ENCODE measurements at places on chromosomes 2 and 18.

- peak; percentile 82 for DNase-seq
These were observed 90.2 kb upstream of the DNAJC10 start for GRCh38 chr2:182625814-182626213.

- DNase-seq: no peak
These were observed 87.7 kb upstream of the LRP1B start for GRCh38 chr2:142218471-142218870.

DNA sequence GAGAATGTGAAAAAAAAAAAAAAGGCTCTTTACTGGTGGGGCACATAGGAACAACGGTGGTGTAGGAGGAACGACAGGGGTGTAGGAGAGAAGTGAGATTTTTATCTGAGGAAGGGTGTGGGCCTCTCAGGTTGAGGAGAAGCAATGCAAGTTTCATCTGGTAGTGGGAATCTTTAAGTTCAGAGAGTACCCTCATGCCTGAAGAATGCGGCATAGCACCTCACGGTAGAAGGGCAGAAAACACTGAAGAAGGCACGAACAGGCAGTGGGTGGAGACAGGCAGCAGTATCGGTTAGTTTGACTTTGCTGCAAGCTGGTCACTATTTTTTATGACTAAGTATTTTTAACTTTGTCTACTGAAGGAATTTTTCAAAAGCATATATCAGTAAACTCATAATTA is 52.2 kb upstream of the TSPYL6 start:
- no peak for DNase-seq

DNA sequence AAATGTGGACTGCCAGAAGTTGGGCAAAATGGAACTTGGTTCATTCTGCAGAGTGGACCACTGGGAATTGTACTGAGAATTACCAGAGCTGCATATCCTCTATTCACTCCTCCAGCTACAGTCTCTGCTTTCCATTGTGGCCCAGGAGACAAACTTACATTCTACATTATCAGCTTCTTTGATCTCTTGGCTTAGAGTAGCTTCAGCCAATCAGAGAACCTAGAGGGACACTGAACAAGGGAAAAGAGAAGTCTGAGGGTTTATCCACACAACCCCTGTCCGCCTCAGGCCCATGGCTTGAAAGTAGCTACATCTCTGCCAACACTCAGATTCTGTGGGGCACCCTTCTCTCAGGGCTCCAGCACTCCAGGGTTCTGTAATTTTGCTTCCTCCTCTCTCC is 251.1 kb downstream of the TRIB2 start:
- no peak for DNase-seq

- DNase-seq: no peak
These were observed 12.9 kb upstream of the GAL3ST2 start for GRCh38 chr2:241763551-241764274.

DNA sequence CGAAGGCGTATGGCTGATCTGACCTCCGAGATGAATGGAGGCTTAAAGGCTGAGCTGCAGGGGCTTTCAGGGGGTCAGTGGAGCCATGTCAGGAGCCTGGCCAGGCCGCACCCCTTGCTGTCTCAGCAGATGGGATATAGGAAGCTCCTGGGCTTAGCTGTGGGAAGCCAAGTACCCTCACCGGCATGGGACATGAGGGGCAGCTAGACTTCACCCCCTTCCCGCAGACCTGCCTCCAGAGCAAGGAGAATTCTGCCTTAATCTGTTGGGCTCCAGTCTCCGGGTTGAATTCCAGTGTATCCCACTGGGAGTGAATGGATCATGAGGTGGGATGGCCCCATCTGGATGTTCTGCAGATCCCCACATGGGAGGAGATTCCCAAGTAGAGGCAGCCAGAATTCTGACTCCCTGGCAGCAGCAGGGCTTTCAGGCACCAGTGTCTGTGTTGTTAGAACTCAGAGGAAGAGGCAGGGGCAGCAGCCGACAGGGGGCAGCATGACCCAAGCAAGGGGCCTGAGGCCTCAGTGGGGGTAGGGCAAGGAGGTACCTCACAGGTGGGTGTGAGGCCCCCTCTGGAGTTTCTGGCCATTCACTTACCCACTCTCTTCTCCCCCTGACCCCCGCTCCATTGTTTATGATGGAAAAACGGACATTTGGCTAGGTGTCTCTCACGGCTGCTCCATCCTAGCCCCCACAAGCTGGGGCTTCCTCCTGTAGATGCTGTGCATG is 19.1 kb downstream of the CAPG start:
- DNase-seq: no peak

DNA sequence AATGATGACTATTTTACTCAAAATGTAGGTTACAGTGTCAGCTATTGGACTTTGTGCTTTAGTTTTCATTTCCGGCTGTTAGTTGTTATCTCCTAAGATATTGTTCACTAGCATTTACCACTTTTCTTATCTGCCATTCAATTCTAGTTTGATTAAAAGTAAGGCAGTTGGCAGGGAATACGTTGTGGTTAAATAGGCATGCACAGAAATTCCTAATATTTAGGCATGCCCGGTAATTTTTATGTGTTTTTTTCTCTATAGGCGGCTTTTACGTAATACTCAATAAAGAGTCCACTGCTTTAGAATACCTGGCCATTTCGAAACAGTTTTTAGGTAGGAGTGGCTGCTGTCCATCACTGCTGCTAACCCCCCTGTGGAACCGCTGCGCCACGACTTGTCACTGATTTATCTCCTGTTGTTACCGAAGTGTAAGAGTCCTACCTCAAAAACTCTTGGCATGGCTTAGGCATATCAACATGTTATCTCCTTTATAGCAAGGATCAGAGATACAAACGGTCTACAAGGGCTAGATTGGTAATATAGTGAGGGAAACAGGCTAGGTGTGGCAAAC is 39.5 kb downstream of the BABAM2 start:
- no peak for DNase-seq

DNA sequence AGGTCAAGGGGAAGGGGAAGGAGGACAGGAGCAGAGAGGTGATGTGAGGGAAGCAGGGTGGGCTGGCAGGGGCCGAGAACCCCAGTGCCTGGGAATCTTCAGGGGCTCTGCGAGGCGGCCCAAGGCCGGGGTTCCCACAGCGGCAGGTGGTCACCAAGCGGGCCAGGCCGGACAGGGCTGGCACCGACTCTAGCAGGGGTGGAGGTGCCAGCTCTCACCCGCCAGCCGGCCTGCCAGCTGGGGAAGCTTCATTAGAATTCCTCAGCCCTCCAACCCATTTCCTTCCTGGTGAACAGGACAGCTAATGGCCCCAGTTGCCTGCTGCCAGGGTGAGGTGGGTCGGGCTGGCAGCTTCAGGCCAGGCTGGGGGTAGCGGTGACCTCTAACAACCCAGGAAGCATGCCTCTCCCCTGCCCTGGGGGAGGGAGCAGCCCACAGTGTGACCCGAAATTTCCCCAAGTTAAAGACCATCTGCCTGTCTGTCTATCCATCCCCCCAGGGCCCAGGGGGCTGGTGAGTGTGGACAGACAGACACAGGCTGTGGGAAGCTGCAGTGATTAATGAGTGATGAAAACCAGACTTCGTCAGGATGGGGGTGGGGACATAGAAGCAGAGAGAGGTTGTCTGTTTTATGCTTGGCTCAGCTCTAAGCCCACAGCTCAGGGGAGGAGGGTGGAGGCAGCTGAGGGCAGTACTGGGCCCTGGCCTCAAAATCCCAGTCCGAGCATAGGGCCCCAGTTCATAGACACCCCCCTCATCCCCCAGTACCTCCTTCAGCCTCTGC is 144.1 kb downstream of the ZFP36L2 start:
- DNase-seq: no peak

DNA sequence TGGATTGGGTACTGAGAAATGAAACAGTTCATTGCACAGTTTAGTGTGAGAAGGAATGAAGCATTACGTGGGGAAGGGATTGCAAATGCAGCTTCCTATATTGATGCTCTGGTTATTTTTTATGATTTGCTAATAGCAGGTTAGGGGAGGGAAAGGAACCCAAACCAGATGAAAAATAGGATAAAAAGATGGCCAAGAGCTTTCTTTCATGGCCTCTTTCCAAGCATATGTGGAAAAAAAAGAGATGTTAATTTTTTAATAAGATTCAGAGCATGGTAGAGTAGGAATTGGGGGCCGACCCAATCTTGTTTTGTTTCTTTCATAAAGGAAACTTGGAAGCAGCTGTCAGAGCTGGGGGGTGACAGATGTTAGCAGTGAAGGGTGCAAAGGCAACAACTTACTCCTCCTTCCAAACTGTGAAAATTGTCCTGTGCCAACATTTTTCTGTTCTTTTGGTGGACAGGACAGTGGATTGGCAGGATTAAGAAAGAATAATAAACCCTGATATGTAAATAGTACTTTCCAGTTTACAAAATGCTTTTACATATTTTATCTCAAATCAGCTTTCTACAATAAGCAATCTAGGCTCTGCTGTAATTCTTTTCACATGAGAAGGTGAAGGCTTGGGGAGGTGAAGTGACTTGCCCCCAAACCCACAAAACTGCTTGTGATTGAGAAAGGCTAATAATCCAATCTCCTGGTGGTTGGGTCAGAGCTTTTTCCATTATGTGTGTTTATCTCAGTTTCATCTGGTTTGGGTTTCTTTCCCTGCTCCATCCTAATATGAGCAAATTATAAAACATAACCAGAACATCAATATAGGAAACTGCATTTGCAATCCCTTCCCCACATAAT is 270.1 kb downstream of the ETAA1 start:
- no peak for DNase-seq

GRCh38 chr2:201854221-201854801 is 48.0 kb downstream of the CDK15 start:
- no peak for DNase-seq

GRCh38 chr2:118050386-118050785 is 36.5 kb upstream of the CCDC93 start:
- DNase-seq: no peak

- no peak for DNase-seq
These were observed 143.5 kb upstream of the LMAN1 start for GRCh38 chr18:59502274-59503175.

GRCh38 chr2:103396152-103396551 is 634.3 kb downstream of the TMEM182 start:
- no peak for DNase-seq

- DNase-seq: no peak
These were observed 4.6 kb downstream of the TMEM163 start for GRCh38 chr2:134714228-134714627.

- DNase-seq: no peak
These were observed 276.8 kb downstream of the ASXL3 start for GRCh38 chr18:33854827-33855139.

GRCh38 chr2:134603966-134604365 is 114.8 kb downstream of the TMEM163 start:
- DNase-seq: no peak

- DNase-seq: no peak
These were observed 138.3 kb upstream of the CYP1B1 start for GRCh38 chr2:38214209-38214717.

GRCh38 chr2:47695800-47696477 is 87.0 kb upstream of the MSH6 start:
- DNase-seq: no peak

DNA sequence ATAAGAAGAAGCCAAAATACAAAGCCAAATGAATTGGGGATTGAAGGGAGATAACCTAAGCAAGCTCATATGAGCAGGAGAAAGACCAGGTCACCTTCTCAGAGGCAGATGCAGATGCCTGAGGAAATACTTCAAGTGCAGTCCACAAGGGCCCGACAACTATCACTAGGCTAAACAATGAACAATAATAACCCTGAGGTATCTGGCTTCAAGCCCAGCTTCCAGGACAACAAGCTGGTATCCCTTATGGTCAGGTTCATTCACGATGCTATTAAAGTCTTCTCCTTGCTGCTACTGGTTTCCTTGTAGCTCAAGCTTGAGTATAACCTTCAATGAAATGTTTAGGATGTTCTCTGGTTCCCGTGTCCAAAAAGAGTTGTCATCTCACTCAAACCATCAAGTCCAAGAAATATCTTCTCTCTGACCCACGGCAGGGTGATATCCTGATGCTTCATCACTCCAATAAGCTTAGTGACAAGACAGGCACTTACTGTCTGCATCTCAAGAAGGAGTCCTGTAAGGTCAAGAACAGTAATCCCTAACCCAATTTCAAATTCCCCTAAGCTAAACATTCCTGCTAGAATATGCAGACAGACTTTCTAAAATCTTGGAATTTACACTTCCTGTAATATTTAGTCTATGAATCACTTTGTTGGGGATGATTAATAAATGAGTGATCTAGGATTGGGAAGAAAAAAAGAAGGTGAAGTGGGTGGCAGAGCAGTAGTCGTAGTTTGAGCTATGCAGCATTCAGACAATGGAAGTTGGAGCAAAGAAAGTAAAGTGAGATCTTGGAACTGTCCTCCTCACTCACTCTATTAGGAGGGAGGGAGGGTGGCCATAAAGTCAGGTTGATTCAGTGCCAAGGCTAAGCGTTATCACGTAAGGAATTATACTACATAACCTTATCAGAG is 33.1 kb downstream of the CHN1 start:
- peak; percentile 83 for DNase-seq

DNA sequence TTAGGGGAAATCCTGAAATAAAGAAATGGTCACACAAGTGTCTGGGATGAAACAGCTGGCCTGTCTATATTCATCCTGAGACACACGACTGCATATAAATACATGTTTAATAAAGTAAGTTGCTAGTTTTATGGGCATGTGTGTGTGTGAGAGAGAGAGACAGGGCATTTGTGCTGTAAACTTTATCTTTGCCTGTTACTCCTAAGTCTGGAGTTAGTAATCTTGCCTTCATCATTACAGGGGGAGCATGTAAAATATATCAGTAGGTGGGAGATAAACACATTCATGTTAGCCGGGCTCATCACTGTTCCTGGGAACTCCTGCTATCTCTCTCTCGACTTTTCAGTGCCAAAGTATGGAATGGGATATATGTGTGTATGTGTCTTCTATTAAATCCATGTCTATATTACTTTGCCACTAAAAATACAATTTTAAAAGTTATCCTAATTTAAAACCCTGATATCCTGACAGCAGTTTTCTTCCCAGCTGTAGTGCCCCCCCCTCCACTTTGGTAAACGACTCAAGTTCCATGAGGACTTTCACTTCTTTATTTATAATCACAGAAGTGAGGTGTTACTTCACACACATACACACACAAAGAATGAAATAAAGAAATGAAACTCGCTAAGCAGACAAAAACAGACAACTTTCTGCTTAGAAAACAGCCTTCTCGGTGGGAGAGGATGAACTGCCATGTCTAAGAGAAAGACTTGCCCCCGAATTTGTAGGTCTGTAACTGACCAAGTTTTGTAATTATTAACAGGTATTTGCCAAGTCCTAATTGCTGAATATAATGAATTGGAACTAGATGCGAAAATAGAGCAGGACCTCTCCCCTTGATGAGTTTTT is 947 bp downstream of the ZEB2 start:
- no peak for DNase-seq

DNA sequence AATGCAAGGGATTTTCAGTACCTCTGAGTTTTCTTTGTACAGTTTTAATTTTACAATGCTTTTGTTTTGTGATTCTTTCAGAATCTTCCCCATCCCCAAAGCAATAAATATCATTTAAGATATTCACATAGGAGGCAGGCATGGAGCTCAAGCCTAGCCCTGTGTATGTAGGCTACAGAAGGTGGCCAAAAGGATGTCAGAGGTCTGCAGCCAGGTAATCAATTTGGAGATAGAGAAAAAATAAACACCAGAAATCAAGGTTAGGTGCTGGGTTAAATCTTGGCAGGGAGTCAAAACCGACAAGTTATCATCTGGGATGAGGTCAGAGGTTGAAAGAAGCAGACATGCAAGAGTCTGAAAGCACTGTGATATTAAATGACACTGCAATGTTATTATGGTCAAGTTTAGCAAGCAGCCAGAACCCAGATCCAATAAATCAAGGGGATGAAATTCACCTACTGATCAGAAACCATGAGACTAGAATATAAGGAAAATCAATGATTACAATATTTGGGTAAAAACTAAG is 45.1 kb upstream of the LRP1B start:
- no peak for DNase-seq
